Stimulated activated naive CD4-positive, alpha-beta T cell (primary cell): ENCODE measurements at places on chromosomes 11 and 22.
A peak's percentile ranks its signal among the peaks of the same experiment; 100 is the strongest.

DNA sequence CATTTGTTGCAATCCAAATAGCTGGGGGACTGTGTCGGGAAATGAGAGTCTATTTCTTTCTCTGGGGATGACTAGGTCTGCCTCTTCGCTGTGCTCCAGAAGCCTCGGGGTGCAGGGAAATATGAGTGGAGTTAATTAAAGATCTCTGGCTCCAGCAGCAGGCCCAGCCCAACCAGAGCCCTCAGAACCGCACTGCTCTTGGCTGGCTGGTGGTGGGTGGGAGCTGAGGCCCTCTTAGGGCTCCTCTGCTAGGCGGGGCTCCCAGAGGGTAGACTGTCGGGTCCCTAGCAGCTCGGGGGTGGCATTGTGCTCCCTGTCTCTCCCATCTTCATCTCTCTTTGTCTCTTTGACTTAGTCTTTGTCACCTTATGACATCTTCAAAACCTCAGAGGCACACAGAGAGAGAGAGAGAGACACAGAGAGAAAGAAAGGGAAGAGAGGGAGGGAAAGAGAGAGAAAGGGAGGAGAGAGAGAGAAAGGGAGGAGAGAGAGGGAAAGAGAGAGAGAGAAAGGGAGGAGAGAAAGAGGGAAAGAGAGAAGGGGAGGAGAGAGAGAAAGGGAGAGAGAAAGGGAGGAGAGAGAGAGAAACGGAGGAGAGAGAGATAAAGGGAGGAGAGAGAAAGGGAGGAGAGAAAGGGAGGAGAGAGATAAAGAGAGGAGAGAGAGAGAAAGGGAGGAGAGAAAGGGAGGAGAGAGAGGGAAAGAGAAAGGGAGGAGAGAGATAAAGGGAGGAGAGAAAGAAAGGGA is 20.2 kb downstream of the MPPED1 start:
- DNase-seq, result no peak

DNA sequence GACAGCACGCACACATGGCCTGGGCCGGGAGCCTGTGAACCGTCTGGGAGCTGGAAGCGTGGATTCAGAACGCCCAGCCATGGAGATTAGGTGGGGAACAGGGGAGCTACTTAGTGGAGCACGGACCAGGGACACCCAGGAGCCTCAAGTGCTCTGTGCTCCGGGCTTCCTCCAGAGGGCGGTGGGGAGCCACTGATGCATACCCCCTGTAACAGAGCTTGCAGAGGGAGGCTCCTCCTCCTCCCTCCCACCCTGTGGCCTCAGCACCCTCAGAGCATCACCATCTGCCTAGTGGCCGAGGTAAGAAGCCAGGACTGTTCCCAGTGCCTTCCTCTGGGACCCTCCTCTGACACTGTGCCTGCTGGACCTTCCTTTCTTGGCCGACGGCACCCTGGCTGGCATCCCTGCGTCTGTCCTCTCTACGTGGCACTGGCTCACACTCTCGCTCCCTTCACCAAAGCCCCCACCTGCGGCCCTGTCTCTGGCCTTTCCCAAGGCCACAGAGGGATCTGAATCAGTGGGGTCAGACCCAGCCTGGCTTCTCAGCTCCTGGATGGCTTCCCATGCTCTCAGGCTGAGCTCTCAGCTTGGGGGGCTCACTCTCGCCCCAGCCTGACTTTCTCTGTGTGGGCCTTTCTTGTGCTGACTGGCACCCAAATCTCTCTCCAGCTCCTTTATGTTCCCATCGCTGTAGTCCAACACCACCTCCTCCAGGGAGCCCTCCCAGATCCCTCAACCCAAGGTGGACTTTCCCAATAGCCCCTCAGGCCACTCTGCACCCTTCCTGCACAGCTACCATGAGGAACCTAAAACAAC is 780.9 kb downstream of the BRD1 start:
- DNase-seq, result no peak

DNA sequence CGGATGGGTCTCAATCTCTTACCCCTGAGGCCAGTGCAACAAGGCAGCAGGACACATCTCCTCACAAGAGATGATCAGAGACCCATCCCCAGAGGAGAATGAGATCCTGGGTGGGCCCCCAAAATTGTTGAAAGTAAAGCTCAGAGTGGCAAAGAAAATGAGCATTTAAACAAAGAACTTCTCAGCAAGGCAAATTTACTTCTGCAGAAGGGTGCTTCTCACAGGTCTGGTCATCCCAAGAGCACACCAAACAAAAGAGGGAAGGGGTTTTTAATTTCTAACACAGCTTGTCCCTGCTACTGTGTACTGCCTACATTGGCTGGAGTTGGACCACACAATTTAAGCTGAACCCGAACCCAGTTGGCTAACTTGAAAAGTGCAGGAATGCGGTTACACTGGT is 1628.6 kb upstream of the RAG2 start:
- DNase-seq, result no peak

- DNase-seq, result no peak
Observed at GRCh38 chr11:118111019-118111743, 24.4 kb upstream of the SMIM35 start.

GRCh38 chr11:82007521-82007920 is 726.1 kb downstream of the FAM181B start:
- no peak for DNase-seq

GRCh38 chr11:63023841-63024648 is 8.4 kb upstream of the SLC22A8 start:
- DNase-seq, result peak; percentile 47

- no peak for DNase-seq
Observed at GRCh38 chr11:71544525-71545214, 3.5 kb upstream of the KRTAP5-9 start.

DNA sequence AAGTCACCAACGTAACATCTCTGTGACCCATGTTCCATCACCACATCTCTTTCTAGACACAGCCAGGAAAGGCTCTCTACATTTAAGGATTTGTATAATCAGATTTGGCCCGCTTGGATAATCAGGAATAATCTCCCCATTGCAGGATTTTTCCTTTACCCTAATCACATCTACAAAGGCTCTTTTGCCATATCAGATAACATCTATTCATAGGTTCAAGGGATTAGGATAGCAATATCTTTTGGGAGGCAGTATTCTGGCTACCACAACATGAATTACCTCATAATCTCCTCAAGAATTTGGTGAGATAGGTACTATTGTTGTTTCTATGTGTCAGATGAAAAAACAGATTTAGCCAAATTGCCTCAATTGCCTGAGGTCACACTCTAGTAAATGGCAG is 142.8 kb upstream of the UBASH3B start:
- DNase-seq, result no peak

DNA sequence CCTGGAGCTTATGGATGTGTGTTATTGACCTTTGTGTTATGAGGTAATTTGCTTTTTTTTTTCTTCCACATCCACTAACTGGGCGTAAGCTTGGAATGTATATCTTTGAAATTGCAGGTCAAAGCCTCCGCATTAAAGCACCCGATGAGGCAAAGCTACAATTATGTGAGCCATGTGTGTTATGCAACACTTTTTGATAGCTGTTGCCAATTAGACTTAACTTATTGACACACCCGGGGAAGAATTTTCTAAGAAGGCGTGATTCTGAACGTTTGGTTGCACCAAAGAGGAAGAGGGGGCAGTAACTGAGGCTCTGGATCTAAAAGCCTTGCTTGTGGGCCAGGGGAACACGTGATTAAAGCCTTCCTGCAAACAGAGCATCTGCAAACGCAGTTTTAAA is 610 bp upstream of the TEX12 start:
- DNase-seq, result no peak

DNA sequence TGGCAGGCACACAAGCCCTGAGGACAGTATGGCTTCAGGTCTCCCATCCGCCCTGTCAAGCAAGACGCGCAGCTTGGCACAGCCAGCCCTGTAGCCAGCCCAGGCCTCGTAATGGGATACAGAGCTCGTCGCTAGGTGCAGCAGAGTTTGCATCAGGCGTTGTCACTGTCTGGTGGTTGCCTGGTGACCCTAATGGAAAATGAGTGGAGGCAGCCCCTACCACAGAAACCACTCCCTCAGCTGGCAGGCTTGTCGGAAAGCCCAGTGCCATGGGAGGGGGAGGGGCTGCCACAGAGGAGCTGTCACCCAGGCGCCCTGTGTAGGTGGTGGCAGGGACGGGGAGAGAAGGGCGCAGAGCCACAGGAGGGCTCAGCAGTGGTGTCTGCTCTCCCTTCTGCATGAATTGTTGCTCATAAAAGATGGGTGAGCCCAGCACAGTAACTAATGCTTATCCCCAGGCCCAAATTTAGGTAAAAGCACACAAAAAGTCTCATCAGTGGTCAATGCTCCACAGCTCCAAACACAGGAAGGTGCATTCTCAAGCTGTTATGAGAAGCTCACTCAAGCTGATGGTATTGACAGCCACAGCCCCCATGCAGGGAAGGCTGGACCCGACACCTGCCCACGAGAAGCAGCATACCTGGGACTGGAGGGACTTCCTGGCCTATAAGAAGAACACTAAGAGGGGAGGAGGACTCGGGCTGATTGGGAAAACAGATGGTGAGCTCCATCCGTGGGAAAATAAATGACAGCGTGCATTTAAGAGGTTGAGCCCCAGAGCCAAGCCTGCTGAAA is 164.6 kb downstream of the ETS1 start:
- peak; percentile 78 for DNase-seq

- no peak for DNase-seq
Observed at GRCh38 chr22:18035751-18036150, 11.4 kb upstream of the MICAL3 start.

DNA sequence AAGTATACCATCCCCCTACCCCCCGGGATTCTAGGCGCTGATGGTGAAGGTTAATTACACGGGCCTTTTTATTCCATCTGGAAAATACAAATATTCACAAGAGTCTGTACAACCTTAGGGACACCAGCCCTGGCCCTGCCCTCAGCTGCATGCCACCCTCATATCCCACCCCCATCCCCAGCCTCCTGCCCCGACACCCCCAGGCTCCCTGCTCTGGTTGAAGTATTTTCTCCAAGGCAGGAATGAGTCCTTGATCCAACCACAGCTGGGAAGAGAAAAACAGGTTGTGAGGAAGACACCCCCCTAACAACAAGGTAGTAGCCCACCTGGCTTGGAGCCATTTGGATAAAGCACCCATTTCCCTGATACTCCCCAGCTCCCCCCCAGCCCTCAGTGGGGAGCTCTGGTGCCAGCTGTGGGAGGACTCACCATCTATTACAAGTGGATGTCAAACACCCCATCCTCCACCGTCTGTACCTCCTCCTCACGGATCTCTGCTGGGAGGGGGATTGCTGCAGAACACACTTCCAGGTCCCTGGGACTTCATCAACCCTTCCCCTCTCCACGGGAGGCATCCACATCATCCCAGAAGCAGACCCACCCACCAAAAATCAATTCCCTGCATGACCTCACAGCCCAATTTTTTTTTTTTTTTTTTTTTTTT is 4.0 kb upstream of the NRXN2 start:
- no peak for DNase-seq

- DNase-seq, result no peak
Observed at GRCh38 chr11:94786264-94787126, 18.3 kb downstream of the AMOTL1 start.

DNA sequence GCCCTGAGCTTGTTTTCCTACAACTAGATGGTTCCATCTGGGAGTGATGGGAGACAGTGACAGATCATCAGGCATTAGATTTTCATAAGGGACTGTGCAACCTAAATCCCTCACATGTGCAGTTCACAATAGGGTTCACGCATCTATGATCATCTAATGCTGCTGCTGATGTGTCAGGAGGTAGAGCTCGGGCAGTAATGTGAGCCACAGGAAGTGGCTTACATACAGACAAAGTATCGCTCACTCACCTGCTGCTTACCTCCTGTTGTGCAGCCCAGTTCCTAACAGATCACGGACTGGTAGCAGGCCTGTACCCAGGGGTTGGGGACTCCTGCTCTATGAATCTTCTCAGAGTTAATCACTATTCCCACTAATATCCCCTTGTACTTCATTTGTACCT is 12.4 kb downstream of the AAMDC start:
- no peak for DNase-seq

DNA sequence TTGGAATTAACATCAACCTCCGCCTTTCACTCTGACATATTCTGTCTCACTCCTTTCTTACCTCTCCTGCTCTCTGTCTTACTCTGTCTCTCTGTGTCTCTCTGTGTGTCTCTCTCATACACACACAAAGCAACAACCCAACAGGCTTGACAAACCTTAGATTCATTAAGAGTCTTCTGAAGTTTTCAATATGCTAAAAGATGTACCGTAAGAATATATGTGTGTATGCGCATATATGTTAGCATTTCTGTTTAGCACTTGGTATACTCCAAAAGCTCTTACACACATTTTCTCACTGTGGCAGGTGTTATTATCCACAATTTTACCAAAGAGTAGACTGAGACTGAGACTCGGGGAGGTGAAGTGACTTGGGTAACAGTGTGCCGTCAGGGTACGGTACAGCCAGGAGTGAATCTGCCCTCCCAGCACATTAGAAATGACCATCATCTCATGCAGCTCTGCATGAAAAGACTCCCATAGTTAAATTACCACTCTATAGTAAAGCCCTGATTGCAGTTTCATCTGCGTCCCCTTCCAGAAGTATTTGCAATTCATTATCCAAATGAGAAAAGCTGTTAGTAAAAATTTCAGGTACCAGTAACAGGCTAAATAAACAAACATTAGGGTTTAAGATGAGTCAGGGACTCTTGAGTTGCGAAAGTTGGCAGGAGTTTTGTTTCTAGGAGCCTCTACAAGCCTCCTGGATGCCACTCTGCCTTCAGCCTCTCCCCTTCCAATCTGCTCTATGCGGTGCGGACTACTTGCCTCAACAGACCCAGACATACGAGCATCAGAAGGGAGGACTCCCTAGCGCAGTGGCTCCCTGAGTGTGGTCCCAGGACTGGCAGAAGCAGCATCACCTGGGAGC is 195.2 kb upstream of the TMEM45B start:
- DNase-seq, result no peak

GRCh38 chr11:783581-784015 is 6.3 kb downstream of the CEND1 start:
- DNase-seq, result no peak

DNA sequence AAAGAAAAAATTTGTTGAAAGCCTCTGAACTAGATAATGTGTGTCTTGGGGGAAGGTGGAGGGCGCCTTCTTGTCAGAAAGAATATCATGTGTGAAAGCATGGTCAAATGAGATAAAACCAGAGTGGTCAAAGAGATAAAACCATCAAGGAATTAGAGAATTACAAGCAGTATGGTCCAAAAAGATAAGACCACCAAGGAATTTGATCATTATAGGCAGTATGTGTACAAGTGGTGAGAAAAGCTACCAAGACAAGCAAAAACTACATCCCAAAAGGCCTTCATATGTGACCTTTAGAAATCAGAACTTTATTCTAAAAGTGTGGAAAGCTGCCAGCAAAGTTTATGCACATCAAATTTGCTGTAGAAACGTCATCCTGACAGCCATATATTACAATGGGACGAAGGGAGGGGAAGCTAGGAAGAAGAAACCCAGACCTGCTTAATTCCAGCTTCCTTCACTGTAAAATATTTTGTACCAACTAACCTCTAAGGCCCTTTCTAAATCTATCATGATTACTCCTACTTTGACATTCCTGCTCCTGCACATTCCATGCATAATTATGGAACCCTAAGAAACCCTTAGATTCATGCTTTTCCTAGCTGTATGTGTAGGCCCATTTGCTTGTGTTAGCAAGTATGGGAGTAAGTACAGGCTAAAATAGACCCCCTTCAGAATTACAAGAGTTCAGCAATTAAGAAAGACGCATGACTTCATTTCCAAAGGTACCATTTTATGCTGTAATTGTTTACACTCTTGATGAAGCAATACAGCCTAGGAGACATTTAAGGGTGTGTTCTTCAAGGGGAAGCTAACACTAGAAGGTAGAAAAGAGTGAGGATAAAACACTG is 51.6 kb downstream of the LGR4 start:
- no peak for DNase-seq
